Dorsolateral prefrontal cortex (tissue), 122 donors: ENCODE measurements at places on chromosomes 3 and 15. TPM values are rescaled to one million over a fixed set of nuclear protein-coding genes. Genes with fewer than 3 reads are reported as not detected.
A peak's percentile ranks its signal among the peaks of the same experiment; 100 is the strongest.

DNA sequence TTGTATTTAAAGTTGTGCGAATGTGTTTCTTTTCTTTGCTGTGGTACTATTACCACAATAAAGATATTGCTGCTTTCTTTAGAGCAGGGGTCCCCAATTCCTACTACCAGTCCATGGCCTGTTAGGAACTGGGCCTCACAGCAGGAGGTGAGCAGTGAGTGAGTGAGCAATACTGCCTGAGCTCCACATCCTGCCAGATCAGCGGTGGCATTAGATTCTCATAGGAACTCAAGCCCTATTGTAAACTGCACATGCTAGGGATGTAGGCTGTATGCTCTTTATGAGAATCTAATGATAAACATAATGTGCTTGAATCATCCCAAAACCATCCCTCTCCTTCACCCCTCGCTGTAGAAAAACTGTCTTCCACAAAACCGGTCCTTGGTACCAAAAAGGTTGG, 41.6 kb downstream of the DMXL2 start:
- DNase-seq = no peak

DNA sequence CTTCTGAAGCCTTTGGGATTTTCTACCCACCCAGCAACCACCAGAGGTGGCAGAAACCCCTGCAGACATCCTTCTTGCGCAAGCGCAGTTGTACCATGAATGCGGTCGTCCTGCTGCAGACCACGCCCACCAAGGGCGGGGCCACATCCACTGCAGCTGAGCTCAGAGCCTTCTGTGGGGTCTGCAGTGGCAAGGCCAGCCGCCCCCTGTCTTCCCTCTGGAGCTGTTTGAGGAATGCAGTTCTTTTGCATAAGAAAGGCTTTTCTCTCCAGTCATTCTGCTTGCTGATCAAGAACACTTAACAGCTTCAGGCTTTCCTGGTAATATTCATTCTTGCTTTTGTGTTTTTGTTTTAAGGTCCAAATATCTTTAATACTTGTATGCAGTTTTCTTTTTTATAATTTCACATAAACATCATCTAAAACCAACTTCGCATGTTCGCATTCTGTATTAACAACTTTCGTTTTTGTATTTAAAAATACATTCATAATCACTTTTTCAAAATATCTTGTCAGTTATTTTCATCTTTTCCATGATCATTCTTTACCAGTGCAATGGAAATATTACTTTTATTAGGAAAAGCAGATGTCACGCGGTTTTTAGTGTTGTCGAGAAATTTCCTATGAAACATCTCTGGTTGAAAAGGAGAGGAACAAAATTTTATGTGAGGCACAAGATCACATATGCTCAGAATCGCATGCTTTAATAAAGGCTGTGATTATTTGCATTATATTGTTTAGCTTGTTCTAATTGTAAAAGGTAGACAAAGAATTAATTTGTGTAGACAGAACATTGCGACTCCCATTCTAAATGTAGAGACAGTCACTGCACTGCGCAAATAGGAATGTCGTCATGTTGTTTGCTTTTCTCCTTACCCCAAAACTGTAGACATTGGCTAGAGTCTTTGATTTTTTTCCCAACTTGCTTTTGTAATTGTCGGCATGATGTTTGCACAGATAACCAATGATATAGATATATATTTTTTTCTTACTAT, 98.1 kb upstream of the SNRPN start:
- DNase-seq = peak; percentile 22

- DNase-seq = peak; percentile 42
These were observed 156.5 kb downstream of the CADPS start for GRCh38 chr3:62718515-62719320.

DNA sequence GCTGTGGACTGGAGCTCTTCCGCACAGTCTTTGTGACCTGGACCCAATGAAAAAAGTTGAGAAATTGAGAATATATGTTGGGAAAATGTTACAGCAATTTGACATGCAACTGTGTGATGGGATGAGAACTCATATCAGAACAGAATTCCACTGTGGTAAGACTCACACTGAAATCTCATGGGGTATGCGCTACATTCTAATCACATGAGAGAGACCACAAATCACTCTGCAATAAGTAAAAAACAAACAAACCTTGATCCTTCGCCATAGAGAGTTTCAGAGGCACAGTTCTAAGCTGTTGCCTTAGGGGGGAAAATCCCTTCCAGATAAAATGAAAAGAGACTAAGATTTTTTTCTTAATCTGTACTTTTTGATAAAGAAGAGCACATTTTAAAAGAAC, 37.3 kb downstream of the LMCD1 start:
- no peak for DNase-seq

DNA sequence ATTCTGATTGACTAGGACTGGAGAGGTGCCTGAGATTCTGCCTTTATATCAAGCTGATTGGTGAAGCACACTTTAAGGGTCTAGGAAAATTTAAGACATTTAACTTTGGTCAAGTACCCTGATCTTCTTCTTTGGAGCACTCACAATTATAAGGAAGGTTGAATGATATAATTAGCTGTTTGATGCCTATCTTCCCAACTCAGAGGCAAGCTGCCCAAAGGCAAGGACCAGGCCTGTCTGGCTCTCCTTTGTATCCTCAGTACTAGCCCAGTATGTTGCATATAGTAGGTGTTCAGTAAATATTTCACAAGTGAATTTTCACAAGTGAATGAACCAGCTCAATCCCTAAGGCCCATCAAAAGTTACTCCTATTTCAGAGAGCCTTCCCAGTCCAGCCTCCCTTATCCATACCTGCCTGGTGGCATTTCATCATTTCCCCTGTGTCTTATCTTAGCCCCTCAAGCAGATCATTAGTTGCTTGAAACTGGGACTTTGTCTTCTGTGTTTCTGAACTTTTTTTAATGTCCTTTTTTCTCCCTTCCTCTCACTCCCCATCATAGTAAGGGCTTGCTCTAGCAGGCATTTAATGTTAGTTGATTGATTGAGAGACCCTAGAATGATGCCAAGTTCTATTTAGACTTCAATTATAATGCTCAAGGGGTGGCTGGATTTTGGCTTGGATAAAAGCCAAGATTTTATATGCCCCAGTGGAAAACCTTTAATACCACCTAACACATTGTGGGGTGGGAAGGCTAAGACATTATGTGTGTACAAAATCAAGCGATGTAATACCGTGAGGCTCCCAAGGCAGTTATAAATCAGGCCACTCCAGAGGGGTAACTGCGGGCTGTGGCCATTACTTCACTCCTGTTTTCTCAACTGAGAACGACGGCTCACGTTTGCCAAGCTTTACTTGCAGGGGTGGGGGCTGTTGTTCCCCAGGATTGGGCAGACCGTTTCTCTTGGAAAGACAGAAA, 43.2 kb upstream of the BOC start:
- DNase-seq = no peak

- DNase-seq = no peak
These were observed 210.3 kb upstream of the CNTN6 start for GRCh38 chr3:882533-882932.

Gene MUC20
- 25.8 TPM for total RNA-seq
